HTR-8/SVneo (cell line): ENCODE measurements at places on chromosomes 6 and 20.
A peak's percentile ranks its signal among the peaks of the same experiment; 100 is the strongest.

DNA sequence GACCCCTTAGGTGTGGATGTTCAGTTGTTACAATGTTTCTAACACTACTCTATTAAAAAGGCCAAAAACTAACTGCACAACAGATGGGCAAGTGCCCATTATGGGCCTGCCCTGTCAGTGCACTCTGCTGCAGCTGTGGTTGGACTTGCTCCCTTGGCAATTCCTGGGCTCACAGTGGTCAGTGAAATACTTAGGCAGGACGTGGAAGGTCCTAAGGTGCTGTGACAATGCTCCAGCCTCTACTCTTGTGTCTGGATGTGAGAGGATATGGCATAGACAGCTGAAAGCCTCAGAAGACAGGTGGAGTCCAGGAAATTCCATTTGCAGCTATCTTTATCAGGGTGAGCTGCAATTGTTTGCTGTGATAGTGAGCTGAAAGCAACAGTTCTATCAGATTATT lies 136.5 kb upstream of the OLIG3 start:
- DNase-seq, result no peak

- no peak for DNase-seq
These were observed 84.2 kb downstream of the TCP11 start for GRCh38 chr6:35056952-35057351.

GRCh38 chr6:129996387-129996786 lies 22.0 kb upstream of the L3MBTL3 start:
- DNase-seq, result no peak

DNA sequence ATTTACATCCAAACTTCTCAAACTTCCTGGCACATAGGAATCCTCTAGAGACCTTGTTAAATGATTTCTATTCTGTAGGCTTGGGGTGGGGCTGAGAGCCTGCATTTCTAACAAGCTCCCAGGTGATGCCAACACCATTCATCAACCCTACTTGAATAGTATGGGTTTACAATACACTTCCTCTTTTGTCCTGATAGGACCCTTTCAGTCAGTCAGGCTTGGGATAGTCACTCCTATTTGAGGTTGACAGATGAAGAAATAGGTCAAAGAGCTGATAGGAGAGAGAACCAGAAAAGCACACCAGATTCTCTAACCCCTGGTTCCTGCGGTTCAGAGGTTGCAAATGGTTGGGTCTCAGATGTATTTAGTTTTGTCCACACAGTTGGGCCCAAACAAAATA lies 273.4 kb downstream of the TSHZ2 start:
- DNase-seq, result no peak

GRCh38 chr6:13398421-13398994 lies 70.2 kb upstream of the TBC1D7 start:
- no peak for DNase-seq

DNA sequence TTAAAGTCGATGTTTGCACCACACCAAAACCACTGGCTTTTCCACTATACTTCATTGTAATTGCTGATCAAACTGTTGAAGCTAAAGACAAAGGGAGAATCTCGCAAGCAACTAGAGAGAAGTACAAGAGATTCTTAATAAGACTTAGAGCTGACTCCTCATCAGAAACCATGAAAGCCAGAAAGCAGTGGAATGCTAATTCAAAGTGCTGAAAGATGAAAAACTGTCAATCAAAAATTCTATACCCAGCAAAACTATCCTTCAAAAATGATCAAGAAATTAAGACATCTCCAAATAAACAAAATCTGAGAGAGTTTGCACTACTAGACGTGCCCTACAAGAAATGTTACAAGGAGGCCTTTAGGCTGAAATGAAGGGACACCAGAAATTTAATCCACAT lies 52.6 kb downstream of the CD83 start:
- no peak for DNase-seq

- DNase-seq, result no peak
These were observed 470.4 kb upstream of the EPHA7 start for GRCh38 chr6:93889713-93890112.

DNA sequence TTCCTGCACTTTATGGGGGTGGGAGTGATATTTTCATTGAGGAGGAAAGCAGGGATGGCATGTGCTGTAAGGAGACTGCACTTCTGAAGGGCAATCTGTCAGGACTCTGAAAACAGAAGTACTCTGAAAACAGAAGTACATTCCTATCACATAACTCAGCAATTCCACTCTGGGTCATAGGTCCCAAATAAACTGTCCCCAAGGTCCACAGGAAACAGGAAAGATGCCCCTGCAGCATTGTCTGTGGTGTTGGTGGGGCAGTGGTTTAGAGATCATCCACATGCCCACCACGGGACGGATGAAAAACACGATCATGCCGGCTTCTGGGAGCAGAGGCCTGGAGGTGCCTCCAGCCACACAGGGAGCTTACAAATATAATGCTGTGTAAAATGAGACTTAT lies 150.3 kb downstream of the OTOR start:
- no peak for DNase-seq

GRCh38 chr6:143064951-143065683 lies 4.4 kb downstream of the AIG1 start:
- DNase-seq, result no peak

GRCh38 chr6:150747155-150747554 lies 118.3 kb upstream of the MTHFD1L start:
- no peak for DNase-seq

DNA sequence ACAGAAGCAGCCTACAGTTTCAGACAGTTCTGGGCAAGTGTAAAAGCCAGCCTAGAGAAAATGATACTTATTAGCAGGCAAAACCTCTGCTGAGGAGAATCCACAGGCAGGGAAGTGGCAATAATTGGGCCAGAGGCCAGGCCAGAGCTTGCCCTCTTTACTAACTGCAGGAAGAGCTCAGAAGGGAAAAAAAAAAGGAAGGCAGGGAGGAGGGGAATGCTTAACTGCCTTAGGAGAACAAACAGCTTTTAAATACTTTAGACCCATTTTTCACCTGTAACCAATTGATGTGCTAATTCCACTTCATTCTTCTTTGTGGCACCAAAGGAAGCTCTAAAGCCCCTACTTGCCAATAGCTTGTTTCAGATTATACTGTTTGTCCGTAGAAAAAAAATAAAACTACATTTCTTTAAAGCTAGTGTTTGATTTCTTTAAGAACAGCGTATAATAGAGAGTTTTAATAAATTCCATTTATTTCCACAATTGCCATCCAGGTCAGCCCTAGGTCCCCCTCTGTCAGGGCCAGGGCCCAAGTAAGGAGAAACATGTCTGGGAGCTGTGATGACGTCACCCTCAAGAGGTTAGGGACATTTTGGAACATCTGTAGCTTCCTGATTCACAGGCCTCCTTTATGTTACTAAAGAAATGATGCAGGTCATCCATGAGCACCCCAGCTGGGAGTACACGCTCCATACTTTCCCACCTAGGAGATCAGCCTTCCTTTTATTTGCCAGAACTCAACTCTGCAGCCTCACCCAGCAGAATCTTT lies 384.3 kb downstream of the CDC5L start:
- DNase-seq, result no peak

GRCh38 chr6:169300916-169301315 lies 47.3 kb upstream of the THBS2 start:
- no peak for DNase-seq

DNA sequence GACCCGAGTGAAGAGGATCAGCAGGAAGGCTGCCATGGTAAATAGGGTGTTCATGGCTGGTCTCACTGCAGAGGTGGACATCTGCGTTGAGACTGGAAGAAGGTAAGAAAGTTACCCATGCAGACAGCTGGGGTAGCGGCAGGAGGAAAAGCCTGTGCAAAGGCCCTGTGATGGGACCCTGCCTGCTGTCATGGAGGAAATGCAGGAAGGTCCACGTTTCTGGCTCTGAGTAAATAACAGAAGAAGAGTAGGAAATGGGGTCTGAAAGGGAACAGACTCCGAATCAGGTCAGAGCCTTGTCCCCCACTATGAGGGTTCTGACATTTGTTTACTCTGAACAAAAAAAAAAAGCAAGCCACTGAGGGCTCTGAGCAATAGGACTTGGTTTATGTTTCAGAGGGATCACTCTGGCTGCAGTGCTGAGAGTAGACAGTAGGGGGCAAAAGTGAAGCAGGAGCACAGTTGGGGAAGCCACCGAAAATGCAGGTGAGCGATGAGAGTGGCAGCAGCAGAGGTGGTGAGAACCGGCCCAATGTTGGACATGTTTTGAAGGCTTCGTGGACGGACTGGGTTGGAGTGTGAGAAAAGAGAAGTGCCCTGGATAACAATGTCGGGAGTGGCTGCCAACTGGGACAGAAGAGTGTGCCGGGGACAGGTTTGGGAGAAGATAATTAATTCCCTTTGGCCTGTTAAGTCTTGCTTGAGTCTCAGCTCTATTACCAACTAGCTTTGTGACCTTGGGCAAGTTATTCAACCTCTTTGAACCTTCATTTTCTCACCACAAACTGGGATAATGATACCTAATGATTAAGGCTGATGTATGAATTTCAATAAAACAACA lies 57.9 kb upstream of the MAP7 start:
- peak; percentile 35 for DNase-seq

DNA sequence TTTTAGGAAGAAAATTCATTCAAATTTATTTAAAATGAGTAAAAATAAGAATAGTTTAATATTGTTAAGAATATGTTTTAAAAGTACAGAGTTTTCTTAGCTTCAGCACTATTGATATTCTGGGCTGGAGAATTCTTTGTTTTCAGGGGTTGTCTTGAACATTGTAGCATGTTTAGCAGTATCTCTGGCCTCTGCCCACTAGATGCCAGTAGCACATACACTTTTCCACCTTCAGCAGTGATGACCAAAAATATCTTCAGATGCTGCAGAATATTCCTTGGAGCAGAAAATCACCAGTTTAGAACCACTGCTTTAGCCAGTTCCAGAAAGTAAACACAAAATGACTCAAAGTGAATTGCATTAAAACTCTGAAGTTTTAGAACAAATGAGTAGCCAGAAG lies 19.4 kb upstream of the SDHAF4 start:
- no peak for DNase-seq

- DNase-seq, result no peak
These were observed 93.3 kb downstream of the SCML4 start for GRCh38 chr6:107730683-107731314.

GRCh38 chr6:797479-798077 lies 104.6 kb upstream of the EXOC2 start:
- DNase-seq, result peak; percentile 27

DNA sequence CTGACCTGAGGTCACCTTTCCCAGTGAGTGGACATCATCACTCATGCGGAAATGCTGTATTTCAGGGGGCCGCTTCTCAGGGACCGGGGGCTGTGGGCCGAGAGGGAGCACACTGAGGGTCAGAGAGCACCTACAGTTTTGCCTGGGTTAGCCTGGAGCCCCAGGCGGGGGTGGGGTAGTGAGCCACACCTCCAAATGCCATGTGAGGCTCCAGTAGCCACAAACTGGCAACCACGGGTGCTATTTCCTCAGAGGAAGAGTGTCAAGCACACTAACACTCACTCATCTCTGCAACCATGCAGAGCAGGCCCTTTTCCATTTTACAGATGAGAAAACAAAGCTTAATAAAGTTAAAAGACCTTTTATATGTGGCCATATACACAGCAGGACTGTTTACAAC lies 4.7 kb downstream of the EHMT2 start:
- no peak for DNase-seq

GRCh38 chr20:46767127-46767761 lies 57.8 kb downstream of the SLC2A10 start:
- DNase-seq, result peak; percentile 78

DNA sequence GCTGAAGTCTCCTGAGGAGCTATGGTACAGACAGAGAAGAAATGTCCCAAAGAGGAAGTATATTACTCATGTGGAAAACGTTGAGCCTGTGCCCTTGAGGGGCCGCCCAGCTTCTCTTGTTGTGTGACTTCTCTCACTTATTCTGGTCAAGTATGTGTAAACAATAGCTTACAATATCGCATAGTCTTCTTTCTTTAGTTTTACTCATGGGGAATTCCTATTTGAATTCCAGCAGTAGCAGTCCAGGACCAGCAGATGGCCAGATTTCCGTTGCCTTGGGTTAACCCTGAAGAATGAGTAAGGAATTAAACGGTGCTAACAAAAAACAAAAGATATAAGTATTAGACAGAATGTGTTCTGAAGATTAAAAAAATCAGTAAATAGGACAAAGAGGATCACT lies 522.0 kb upstream of the GJE1 start:
- DNase-seq, result no peak

DNA sequence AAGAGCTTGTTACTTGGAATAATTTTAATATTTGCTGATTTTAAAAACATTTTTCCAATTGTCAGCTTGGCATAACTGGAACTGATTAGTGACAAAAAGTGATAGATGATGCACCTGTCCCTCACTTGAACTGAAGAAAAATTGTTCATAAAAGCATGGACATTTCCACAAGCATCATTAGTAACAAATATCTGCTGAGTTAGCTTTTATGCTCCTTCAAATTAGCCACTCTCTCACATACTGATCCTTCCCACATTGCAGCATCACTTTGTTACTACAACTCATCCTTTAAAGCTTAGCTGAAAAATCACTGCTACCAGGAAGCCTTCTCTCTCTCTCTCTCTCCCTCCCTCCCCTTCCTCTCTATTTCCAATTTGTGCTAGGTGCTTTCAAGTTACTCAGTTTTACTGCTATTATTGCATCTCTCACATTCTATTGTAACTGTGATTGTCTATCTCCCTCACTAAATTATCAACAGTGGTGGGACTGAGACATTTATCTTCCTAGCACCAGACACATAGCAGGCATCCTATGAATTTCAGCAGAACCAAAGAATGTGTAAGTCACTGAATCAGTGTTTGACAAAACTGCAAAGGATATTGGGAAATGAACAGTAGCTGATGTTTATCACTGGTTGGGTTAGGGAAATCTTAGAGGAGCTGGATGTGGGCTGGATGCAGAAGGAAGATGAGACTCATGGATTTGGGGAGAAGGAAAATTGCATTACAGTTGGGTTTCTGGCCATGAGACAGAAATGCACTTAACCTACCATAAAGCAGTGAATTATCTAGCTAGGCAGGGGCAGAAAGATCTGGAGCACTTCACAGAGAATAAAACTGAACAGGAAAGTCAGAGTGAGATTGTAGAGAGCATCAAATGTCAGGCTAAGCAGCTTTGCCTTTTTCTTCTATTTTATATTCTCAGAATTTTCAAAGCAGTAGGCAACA lies 128.4 kb upstream of the PLN start:
- DNase-seq, result no peak

- no peak for DNase-seq
These were observed at the start of gene RAMACL for GRCh38 chr6:166586424-166587156. Gene RAMACL (minus strand): TSS chr6:166586678. CDS start chr6:166586477, 201 bp downstream.
